ENCODE measurements at places on chromosomes 7 and 10.

GRCh38 chr10:30784897-30785605, 155.5 kb upstream of the LYZL2 start:
- DNase-seq, result peak; percentile 96

DNA sequence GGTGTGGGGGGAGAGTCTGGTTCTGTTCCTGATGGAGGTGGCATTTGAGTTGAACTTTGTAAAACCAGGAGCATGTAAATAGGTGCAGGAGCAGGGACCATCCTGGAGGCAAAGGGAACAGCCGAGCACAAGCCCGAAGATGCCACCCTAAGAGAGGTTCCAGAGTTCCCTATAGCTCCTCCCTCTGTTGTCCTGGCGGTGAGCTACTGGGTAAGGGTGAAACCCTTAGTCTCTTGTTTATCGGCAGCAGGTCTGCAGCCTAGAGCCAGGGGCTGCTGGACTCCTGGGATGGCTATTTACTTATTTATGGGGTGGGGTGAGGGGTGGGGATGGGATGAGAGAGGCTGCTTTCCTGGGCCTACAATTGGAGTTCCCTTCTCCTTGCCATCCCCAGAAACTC, 6.5 kb upstream of the LBX1 start:
- peak; percentile 72 for DNase-seq

DNA sequence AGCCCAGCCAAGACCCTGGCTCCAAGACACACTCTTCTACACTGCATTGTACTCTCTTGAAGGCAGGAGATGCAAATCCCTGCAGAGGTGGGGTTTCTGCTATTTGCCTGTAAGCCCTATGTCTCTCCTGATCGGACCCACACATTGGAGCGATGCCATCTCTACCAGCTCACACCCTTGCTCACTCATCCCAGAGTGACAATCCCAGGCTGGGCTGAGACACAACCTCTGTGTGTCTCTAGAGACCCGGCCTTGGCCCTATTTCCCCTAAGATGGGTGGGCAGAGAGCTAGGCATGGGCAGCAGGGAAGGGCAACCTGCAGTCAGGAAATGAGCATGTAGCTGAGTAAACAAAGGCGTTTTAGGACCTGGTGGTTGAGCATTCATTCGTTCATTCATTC, 25.6 kb downstream of the CCDC3 start:
- DNase-seq, result no peak

DNA sequence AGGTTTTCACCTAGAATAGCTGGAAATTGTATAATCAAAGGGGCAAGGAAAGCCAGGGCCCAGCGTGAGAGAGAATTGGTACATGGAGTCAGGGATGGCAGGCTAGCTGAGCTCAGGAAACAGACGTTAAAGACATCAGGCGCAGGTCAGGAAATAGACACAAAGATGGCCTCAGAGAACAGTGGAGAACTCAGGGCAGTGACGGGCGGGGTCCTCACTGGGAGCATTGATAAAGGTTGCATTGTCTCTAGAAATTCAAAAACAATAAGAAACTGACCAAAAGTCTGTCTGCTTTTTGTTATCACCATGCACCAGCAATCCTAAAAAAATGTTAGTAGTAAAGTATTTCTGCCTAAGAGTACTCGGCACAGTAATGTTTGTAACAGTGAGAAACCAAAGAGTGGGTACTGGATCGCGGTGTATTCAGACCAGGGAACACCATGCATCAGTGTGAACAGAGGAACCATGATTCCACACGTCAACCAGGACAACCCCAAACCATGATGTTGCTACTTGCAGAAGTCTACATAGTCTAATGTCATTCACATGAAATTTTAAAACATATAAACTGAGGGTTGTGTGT, 81.9 kb upstream of the AUTS2 start:
- no peak for DNase-seq

DNA sequence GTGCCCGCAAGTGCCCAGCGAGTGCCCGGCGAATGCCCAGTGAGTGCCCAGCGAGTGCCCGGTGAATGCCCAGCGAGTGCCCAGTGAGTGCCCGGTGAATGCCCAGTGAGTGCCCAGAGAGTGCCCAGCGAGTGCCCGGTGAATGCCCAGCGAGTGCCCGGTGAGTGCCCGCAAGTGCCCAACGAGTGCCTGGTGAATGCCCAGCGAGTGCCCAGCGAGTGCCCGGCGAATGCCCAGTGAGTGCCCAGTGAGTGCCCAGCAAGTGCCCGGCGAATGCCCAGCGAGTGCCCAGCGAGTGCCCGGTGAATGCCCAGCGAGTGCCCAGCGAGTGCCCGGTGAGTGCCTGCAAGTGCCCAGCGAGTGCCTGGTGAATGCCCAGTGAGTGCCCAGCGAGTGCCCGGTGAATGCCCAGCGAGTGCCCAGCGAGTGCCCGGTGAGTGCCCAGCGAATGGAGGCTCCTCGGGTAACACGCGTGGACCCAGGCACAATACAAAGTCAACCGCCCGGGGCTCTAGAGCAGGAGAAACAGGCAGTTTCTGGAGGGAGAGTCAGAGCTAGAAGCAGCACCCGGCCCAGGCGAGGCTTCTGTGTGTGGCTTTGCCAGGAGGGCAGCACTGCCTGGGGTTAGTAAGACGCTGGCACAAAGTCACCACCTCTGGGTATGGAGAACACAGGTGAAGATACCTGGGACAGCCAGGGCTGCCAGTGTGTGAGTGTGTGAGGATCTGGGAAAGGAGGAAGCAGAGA, 38.2 kb upstream of the CFAP46 start:
- DNase-seq, result no peak

GRCh38 chr7:14585232-14585631, 317.3 kb downstream of the DGKB start:
- DNase-seq, result no peak

GRCh38 chr10:101226491-101227428, 2.5 kb downstream of the LBX1 start:
- DNase-seq, result peak; percentile 77

- DNase-seq, result no peak
Observed at GRCh38 chr7:27419581-27420177, 177.1 kb downstream of the EVX1 start.

- DNase-seq, result peak; percentile 84
Observed at GRCh38 chr10:110643653-110644597, at the start of gene RBM20. TSS of gene RBM20 (plus strand) at chr10:110644336. CDS start at chr10:110644455, 119 bp downstream.

DNA sequence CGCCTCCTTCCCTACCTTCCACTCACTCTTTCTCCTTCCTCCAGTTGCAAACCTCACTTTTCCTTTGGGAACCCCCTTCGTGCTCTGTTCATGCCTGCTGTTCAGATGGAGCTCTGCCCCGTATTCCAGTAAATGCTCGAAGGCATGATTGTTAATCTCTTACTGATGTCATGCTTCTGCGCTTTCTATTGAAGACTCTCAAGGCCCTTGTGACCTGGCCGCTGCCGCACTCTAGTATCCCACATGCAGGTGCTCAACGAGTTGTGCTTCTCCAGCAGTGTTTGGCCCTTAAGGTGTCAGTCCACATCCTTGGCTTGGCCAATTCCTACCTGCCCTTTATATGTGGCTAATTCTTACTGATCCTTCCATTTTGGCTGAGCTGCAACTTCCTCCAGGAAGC, 158.6 kb downstream of the ADAM12 start:
- DNase-seq, result no peak

GRCh38 chr10:77172086-77172485, 465.5 kb downstream of the KCNMA1 start:
- DNase-seq, result no peak

- DNase-seq, result peak; percentile 89
Observed at GRCh38 chr10:69333205-69333604, 54.9 kb downstream of the HK1 start.

DNA sequence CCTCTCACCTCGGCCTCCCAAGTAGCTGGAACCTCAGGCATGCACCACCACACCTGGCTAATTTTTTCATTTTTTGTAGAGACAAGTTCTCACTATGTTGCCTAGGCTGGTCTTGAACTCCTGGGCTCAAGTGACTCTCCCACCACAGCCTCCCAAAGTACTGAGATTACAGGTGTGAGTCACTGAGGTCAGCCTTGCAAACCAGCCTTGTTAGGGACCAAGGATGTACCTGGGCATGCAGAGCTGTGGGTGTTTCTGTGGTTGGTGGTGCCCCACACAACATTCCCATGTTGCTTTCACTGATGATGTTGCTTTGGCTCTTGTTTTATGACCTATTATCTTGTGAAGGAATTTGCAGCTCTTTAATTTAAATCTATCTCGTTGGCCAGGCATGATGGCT, 54.8 kb downstream of the OTUD1 start:
- no peak for DNase-seq

DNA sequence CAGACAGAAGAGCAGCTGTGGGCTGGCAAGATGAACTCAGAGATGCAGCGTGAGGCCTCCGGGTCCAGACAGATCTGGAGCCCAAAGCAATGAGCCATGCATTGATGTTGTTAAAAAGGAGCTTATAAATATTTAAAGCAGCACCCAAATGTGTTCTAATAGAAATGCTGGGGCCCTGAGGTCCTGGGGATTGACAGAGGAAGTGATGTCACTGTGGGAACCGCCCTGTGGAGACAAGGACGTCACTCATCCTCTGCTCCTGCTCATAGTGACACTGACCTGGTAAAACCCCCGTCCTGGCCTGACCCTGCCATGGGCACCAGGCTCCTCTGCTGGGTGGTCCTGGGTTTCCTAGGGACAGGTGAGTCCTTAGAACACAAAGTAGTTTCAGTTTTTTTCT, 197.0 kb upstream of the PRSS58 start:
- no peak for DNase-seq

DNA sequence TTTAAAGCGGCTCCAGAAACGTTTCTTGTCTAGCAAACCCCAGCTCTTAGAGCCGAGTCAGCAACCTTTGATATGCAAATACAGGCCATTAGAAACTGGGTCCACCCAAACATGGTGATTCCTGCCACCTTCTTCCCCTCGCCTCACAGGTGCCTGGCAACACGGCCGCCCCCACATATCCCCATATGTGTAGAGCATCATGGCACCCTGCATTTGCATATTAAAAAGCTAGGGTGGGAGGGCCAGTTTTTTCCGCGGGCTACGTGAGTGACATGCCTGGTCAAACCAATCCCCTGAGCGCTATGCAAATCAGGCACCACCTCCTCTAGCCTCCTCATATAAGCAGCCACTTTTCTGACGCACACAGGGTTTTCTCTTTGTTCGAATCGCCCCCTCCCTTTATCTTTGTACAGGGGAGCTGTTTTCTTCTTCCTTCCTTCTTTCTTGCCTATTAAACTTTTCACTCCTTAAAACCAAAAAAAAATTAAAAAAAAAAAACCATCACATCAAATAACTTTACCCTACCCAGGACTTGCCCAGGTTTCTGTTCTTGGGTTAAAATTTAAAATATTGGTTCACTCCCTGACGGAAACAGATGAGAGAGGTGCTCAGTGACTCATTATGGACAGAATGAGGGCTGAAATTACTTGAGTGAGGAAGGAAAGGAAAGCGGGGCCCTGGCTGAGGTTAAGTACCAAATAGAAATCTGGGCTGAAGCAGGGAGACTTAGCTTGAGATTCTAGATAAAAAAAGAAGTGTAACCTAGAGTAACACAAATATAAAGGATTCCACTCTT, 59.8 kb downstream of the COA1 start:
- peak; percentile 77 for DNase-seq

DNA sequence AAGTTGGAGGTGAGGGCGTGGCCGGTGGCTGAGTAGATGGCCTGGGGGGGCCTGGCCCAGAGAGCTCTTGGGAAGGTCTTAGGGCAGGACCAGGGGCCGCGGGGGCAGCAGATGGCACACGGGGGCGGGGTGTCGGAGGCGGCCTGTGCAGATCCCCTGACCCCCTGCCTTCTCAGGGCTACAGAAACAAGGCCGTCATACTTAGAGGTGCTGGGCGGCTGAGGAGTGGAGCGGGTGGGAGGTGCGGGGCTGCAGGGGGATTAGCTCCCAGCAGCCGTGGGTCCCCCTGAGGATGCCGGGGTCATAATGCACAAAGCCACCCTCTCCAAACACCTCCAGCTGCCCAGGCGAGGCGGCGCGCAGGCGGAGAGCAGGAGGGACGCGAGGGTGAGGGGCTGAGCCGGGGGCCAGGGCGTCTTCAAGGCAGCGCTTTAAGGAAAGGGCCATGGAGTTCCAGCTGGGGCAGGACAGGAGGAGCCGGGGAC, 40.4 kb upstream of the ZNF32 start:
- no peak for DNase-seq

GRCh38 chr10:93462881-93463280, 19.3 kb downstream of the MYOF start:
- DNase-seq, result peak; percentile 31

DNA sequence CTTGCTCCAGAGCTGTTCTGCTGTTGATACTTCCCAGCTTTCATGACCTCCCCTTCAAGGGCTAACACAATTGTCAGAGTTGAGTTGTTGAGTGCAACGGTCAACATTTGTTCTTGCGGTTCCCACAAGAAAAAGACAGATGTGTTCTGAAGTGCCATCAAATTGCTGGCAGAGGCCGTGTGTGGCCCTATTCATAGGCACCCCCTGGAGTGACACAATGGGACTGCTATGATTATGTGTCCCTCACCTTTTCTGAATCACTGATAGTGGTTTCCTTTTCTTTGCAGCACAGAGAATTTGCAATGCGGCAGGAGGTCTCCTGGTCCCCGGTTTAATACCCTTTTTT, 5.8 kb upstream of the IGFBP1 start:
- no peak for DNase-seq

DNA sequence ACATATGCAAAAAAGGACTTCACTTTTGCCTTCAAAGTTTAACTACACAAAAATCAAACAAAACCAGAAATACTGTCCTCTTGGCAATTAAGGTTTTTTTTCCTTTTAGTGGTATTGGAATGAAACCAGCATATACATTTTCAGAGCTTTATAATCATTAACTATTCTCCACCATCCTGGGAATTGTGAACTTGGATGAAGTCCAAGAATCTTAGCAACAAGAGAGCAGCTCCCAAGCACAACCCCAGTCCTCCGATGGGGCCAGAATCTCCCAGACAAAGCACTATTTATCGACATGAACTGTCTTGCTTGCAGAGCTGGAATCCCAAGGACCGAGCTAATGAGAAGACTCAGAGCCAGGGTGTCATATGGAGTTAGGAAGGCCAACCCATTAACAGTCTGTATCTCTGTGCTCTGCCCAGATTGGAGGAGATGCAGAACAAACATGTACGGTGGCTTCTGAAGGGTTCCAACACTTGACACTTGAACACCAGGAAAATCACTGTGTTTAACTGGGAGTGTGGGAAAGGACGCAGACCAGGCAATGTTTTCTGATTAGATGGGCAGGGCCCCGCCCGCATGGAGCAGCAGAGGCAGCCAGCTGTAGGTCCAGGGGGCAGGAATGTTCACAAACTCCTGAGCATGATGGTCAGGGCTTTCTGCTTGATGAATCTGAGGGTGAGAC, 35.5 kb downstream of the PPP1R3C start:
- DNase-seq, result no peak

DNA sequence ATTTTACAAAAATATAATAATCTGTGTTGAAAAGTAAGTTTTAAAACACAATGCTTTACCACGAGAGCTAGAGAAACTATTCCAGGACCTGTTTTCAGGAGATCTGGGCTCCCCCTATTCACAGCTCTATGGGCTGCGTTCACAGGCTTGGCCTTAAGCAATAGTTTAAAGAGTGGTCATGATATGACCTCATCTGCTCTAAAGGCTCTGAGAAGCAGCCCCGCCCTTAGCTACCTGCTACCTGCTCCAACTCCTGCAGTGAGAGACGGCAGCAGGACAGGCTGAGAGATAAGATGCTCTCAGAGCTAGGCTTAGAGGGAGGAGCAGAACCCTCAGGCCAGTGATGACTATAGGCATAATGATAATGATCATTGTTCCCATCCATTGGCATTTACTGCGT, 12.6 kb downstream of the ALOX5 start:
- no peak for DNase-seq
